Stimulated activated CD8-positive, alpha-beta memory T cell treated with anti-CD3 and anti-CD28 coated beads, Interleukin-15, amount 100 ng/mL, for 4 hours (primary cell): ENCODE measurements at places on chromosomes 2 and 18.

GRCh38 chr2:73091164-73091563, 19.7 kb upstream of the SFXN5 start:
- no peak for DNase-seq

DNA sequence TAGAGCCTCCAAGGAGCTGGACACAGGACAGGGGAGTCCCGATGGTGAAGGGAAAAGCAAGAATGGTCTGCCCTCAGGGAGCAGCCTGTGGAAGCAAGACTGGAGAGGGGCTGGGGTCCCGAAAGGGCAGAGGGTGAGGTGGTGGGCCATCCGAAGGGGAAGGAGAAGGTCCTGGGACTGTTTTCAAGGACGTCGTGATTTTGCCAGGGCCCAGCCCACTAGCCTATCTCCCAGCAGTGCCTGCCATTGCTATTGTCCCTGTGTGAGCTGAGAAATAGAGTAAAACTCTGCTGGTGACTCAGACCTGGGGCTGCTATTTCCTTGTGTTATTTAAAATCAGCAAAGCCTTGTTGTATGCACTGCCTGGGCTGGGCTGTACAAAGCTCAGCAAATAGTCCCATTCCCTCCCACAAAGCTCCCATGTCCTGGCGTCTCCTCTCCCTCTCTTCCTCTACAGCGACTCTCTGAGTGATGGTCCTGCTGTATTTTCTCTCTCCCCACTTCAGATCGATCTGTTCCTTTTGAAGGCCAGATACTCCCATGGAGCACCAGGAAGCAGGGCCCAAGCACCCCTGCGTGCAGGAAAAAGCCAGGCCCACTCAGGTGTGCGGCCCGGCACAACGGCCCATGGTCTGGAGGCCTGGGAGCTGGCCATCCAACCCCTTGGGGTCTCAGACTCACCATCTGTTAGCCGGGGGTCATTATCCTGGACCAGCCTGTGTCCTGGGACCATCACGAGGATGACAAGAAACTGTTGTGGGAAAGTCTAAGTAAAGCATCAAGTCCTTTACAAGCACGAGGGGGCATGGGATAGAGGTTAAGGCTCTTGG, 65.0 kb upstream of the OTOF start:
- no peak for DNase-seq

GRCh38 chr2:134246154-134246874, 7.6 kb upstream of the MGAT5 start:
- DNase-seq = no peak

DNA sequence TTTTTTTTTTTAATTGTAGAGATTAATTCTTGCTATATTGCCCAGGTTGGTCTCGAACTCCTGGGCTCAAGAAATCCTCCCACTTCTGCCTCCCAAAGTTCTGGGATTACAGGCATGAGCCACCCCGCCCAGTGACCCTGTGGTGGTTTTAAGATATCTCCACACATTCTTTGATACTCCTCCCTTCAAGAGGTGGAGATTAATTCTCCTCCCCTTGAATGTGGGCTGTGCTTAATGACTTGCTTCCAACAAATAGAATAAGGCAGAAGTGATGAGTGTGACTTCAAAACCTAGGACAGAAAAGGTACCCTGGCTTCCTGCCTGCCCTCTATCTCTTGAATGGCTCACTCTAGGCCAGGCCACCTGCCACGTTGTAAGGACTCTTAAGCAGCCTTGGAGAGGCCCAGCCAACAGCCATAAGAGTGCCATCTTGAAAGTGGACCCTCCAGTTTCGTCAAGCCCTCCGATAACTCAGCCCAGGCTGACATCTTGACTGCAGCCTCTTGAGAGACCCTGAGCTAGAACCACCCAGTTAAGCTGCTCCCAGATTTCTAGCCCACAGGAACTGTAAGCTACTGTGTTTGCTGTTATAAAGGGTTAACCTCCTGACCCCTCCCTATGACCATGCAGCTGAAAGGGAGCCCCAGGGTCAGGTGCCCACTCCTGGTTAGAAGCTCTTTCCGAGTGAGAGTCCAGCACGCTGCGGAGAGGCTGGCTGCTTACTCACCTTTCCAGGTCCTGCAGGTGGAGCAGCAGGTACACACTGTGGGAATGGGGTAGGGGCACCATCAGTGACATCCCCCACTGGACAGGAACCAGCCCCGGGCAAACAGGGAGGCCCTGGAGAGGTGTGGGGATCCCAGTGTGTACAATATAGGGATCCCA, 27.6 kb downstream of the MRPL35 start:
- DNase-seq = no peak

DNA sequence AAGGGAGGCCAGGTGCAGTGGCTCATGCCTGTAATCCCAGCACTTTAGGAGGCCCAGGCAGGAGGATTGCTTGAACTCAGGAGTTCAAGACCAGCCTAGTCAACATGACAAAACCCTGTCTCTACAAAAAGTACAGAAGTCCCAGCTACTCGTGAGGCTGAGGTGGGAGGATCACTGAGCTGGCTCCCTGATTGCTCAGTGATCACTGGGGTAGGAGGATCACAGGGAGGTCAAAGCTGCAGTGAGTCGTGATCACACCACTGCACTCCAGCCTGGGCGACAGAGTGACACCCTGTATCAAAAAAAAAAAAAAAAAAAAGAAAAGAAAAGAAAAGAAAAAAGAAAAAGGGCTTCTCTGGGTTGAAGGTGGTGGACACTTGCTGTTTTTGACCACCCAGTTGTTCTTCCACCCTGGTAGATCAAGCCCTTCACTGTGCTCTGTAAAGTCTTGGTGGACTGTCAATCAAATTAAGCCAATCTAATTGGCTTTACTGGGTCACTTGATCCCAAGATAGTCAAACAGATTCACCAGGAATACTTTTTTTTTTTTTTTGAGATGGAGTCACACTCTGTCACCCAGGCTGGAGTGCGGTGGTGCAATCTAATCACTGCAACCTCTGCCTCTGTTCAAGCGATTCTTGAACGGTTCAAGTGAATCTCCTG, 191.6 kb downstream of the AGPS start:
- no peak for DNase-seq
